ENCODE measurements at places on chromosomes 6 and 20.

GRCh38 chr6:105209950-105210706 is 30.3 kb upstream of the POPDC3 start:
- DNase-seq = no peak

GRCh38 chr6:100925749-100926148 is 44.6 kb upstream of the ASCC3 start:
- no peak for DNase-seq

GRCh38 chr20:36093804-36094145 is 60.8 kb upstream of the EPB41L1 start:
- DNase-seq = no peak

DNA sequence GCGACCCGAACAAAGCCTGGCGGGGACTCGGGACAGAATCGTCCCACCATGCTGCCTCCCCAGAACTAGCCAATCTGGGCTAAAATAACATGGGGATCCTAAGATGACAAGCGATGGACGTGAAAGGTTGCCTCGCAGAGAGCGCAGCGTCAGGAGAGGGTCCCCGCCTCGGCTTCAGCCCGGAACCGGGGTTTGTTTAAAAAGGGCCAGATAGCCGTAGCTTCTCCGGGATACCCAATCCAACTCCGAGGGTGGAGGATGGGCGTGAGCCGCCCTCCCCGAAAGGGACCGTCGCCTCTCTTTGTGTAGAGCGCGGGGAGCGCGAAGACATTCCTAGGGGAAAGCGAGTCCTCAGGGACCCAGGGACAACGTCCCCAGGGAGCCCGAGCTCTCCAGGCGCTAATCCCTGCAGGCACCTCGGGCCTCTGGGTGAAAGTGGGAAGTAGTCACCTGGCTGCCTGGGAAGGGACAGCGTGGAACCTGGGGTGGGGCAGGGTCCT is 643 bp downstream of the CD24 start:
- DNase-seq = no peak

GRCh38 chr6:110217266-110217665 is 37.0 kb downstream of the CDC40 start:
- DNase-seq = no peak

- peak; percentile 52 for DNase-seq
Measured at GRCh38 chr20:34709044-34709830, 5.1 kb downstream of the TP53INP2 start.

DNA sequence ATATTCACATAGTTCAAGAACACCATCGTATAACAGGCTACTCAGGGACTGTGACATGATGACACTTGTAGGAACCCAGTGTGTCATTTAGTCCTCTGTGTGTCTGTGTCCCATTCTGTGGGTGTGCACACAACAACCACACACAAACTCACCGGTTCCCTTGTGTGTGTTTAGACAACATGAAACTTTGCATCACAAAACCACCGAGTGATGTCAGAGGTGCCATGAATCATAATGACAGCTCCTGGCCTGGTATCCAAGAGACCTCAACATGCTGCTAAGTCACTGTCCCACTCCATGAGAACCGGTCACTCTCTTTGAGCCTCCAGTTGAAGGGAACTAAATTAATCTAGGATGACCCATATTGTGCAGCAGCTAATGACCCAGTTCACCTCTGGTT is 421.3 kb downstream of the PREX1 start:
- no peak for DNase-seq

DNA sequence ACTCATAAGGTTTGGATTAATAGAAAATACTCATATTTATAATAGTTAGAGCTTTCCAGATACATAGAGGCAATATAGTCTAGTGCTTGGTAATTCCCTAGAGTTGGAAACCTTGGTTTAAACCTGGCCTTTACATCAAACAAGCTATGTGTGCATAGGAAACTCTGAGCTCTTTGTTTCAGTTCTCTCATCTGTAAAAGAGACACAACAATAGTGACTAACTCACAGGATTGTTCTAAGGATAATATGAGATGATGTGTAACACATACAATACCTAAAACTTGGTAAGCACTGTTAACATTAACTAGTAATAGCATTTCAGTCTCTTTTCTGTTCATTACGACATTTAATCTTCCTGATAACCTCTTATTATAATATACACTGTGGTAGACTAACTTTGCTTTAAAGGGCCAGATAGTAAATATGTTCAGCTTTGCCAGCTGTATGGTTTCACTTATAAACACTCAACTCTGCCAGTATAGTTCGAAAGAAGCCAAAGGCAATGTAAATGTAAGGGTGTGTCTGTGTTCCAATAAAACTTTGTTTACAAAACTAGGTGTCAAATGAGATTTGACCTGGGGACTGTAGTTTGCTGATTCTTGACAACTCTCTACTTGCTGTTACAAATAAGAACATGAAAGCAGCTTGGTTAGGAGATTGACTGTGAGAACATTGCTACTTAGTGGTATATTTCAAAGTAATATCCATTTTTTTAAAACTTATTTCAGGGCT is 370.6 kb upstream of the FLRT3 start:
- no peak for DNase-seq

GRCh38 chr20:45044084-45044573 is 56.8 kb downstream of the KCNS1 start:
- DNase-seq = peak; percentile 14

DNA sequence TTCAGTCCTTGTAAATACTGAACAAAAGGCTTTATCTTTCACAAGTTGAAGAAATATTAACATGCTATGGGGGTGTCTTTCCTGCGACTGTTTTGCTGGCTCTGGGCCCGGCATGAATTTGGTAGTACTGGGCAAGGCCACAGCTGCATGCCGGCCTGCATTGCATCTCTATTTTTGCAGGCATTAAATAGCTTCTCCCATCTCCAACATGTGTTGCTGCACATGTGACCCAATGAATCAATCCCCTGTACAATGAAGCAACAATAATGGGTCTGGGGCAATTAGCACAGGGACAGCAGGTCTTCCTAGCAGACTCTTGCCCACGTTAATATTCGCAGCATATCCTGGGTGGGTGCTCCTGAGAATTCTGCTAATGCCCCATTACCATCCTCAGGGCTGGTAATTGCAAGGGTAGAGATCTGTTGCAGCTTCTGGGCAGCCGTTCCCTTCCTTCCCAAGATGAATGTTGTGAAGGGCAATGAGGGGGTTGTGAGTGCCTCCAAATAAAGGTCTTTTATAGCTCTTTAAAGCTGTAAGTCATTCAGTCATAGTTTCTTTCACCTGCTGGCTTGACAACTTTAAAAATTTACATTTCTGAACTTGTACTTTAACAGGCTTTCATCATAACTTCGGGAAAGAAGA is 24.3 kb upstream of the CDYL start:
- no peak for DNase-seq
